Activated CD4-positive, alpha-beta T cell treated with anti-CD3 and anti-CD28 coated beads, Interleukin-2, amount 50 U/mL, for 24 hours (primary cell): ENCODE measurements at places on chromosomes 11 and 22.
A peak's percentile ranks its signal among the peaks of the same experiment; 100 is the strongest.

- peak; percentile 78 for DNase-seq
Measured at GRCh38 chr11:60775420-60775961, 9.6 kb upstream of the MS4A10 start.

- no peak for DNase-seq
Measured at GRCh38 chr11:24407733-24408132, 89.1 kb upstream of the LUZP2 start.

GRCh38 chr11:125564357-125564756 lies 4.9 kb upstream of the EI24 start:
- DNase-seq: no peak

- no peak for DNase-seq
Measured at GRCh38 chr22:44588348-44588747, 90.3 kb upstream of the RTL6 start.

DNA sequence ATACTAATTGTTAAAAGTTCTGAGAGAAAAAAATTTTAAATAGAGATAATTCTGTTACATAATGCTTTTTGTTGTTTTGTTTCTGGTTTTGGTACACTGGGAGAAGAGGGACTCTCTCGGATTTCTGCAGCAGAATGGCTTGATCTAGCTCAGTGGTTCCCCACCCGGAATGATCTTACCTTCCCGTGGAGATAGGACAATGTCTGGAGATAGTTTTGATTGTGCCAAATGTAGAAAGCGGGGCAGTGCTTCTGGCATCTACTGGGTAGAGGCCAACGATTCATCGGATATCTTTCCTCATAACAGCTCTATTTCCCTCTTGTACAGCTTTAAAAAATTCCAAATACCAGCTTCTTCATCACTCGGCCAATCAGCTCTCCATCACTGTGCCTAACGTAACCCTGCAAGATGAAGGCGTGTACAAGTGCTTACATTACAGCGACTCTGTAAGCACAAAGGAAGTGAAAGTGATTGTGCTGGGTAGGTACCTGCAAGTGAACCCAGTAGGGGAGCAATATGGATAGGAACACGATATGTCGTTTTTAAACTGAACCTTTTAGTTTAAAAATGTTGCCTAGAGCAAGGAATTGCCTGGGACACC lies 13.2 kb downstream of the CRTAM start:
- DNase-seq: no peak

GRCh38 chr11:19789835-19790710 lies 77.4 kb downstream of the NAV2 start:
- no peak for DNase-seq

GRCh38 chr11:128732471-128733277 lies 38.8 kb downstream of the FLI1 start:
- no peak for DNase-seq

GRCh38 chr11:80860632-80861031 lies 1419.8 kb upstream of the TENM4 start:
- no peak for DNase-seq

GRCh38 chr11:24131698-24132097 lies 365.2 kb upstream of the LUZP2 start:
- DNase-seq: no peak

GRCh38 chr22:18075720-18076497 lies 1.9 kb upstream of the PEX26 start:
- DNase-seq: no peak

GRCh38 chr22:41367039-41367679 lies 14.6 kb upstream of the TEF start:
- no peak for DNase-seq

- no peak for DNase-seq
Measured at GRCh38 chr11:102332611-102332994, 14.4 kb upstream of the BIRC2 start.

GRCh38 chr22:44764974-44765373 lies 12.6 kb downstream of the ARHGAP8 start:
- DNase-seq: no peak

- no peak for DNase-seq
Measured at GRCh38 chr11:109075976-109076375, 346.0 kb upstream of the C11orf87 start.

DNA sequence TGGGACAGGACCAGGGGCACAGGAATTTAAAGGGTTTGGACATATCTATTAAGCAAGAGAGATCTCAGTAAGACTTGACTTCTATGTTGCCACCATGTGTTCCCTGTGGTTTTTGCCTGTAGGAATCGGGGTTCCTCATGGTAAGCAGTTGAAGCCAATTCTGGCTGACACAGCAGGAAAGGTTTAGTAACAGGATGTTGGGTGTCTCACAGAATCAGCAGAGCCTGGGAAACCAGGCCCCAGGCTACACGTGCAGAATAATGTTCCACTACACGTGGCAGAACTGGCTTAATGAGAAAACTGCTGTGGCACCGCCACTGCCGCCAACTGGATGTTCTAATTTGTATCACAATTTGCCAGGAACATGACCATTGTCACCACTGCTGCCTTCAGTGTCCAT lies 264.6 kb upstream of the PLET1 start:
- DNase-seq: peak; percentile 5

GRCh38 chr11:90646706-90647105 lies 423.9 kb upstream of the CHORDC1 start:
- DNase-seq: no peak

DNA sequence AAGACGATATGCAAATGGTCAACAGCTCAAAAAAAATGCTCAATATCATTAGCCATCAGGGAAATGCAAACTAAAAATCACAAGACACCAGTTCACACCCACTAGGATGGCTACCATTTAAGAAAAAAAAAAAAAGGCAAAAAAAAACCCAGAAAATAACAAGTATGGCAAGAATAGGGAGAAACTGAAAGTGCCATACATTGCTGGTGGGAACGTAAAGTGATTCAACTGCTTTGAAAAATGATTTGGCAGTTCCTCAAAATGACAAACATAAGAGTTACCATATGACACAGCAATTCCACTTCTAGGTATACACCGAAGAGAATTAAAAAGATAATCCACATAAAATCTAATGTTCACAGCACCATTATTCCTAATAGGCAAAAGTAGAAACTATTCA lies 47.5 kb downstream of the PICALM start:
- DNase-seq: no peak

DNA sequence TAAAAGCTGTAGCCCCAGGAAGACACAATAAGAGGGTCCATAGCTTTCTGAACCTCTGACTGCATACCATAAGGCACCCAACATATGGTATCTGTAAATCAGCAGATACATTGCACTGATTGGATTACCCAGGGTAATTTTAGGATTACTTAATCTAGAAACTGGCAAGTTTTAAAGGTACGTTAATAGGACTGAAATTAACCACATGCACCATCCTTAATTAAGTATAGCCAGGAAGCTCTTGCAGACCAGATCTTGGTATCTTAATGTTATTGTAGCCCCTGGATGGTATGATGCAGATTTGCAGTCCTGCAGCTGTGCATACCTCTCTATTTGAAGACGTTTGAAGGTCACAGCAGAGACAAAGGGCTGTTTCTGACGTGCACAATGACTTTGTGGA lies 72.8 kb downstream of the ARHGAP42 start:
- DNase-seq: no peak

GRCh38 chr11:102121329-102121728 lies 11.1 kb downstream of the YAP1 start:
- no peak for DNase-seq

DNA sequence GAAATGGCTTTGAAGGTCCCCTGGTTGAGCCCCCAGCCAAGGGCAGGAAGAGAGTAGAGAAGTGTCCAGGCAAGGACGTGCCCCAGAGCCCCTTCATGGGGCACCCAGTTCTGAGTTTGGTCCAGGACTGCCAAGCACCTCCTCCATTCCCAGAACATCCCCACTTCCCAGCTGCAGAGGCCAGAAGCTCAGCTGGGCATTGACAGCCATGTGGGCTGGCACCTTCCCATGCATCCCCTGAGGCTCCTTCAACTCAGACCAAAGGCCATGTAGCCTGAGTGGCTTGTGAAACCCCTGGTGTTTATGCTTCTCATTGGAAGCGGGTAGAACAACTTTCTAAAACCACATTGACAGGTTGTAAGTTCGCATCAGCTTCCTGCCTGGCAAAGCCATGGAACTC lies 789.6 kb downstream of the TBC1D22A start:
- DNase-seq: no peak

DNA sequence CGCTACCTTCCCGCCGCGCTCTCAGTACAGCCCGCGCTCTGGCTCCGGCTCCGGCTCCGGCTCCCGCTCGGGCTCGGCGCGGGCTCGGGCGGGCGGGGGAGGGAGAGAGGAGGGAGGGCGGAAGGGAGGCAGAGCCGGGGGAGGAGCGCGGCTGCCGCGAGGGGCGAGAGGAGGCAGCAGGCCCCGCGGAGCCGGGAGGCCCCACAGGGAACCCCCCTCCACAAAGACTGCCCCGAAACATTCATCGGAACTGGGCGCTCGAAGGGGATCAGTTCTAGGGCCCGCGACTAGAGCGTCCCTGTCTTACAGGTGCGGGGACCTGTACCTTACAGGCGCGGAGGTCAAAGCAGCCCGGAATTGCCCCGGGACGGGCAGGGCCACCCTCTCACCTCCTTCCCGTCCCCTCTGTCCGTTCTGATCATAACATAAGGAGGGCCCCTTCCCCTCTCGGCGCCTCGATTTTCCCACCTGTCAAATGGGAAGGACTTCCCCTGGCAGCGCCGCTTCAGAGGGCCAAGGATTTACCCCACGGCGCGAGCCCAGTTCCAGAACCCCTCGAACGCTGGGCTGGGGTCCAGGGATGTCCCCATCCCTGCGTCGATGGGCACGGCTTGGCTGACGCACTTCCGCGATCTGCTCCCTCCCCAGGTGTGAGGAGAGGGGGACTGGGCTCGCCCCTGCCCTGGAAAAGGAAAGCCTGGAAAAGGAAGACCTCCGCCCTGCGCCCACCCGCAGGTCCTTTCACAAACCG lies at the start of gene SHISA8:
TSS of gene SHISA8 (minus strand) at position 40 of the 751 bp plus-strand sequence. CDS start 407 bp downstream, outside the sequence.
- no peak for DNase-seq

GRCh38 chr11:46427364-46427763 lies 35.8 kb upstream of the CHRM4 start:
- no peak for DNase-seq

DNA sequence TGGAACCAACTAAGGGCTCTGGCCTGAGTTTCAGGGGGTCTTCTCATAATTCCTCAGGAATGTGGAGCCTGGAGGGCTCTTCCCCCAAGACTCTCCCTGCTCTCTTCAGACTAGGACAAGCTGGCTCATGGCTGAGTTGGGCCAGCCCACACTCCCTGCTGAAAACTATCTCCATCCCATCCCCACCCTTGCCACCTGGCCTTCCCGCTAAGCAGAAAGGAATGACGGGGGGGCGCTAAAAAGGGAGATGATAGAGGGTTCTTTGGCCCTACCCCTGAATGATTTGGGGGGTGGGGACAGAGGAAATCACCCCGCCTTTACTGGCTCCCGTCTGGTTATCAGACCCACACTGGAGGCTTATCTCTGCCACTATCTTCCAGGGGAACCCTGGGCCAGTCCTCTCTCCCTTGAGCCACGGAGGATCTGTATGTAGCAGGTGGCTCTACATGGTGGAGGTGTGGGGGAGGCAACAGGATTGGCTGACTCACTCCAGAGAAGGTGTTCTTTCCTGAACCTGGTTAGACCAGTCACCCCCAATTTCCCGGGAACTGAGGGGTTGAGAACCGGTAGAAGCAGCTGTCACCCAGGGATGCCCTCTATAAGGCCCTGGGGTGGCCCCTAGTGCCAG lies 5.7 kb downstream of the SMTN start:
- no peak for DNase-seq

GRCh38 chr11:130964058-130964792 lies 47.9 kb upstream of the SNX19 start:
- DNase-seq: no peak

DNA sequence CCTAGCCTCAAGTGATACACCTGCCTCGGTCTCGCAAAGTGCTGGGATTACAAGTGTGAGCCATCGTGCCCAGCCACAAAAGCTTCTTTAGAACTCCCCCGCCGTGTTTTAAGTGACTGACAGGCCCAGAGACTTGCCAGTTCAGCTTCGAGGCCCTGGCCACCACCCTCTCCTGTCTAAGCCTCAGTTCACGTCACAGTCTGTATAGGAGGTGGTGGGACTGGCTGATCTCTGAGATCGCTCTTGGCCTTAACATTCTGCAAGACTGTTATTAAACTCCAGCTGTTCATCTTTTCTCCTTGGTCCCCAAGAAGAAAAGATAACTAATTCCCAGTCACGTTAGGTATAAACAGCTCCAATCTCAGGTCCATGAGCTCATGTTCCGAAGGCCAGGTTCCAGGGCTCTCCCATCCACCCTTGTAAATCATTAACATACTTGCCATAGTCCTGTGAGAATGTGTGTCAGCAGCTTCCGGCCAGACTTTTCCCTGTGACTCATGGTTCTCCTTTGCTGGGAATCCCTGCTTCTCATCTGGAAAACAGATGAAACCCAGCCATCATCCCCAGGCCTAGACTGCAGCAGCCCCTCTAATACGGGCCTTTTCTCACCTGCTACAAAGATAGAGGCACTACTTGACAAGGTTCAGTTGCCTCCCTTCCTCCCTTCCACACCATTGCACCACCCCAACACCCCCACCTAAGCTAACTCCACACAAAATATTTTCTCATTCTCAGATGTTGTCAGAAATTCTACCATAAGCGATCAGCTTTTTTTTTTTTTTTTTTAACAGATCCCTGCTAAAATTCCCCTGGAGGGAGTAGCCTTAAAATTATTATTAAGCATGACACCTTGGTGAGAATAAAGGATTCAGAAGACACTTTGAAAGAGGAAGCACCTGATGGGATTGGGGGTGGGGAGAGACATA lies 5.6 kb upstream of the KIAA0930 start:
- no peak for DNase-seq

- DNase-seq: no peak
Measured at GRCh38 chr11:4455419-4455818, 6.3 kb downstream of the OR52K2 start.

DNA sequence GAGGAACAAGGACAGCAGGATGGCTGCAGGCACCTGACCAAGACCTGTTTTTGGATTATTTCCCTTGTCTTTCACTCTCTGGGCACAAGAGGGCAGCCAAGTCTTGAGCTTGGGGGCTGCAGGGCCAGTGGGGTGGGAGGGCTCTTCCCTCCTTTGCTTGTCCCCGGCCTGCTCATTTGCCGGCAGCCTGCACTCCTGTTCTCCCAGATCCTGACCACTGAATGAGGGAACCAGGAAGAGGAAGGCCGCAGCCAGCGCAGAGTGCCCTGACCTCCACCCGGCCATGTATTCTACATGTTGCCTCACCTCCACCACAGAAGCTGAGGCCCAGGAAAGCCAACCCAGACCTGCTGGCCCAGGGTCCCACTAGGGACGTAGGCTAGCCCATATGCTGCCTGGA lies 15.5 kb upstream of the NNMT start:
- DNase-seq: no peak
